ENCODE measurements at places on chromosomes 13 and 19.

- DNase-seq, result no peak
These were observed 477.1 kb upstream of the SGCG start for GRCh38 chr13:22703601-22704209.

DNA sequence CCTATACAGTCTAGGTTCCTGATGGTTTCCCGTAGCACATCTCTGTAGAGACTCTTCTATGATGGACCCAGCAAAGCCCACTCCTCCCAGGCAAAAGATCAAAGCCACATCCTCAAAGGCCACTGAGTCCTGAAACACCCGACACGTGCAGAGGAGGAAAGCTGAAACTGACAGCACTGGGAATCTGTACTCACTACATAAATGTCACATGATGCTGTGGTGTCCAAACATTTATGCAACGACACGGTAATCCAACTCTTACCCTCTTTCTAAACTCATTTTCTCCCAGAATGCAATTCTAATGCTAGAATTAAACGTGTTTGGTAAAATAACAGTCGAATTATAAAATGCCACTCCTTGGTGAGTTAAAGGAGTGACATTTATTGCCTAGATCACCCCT is 7.0 kb upstream of the ZNF441 start:
- DNase-seq, result no peak

DNA sequence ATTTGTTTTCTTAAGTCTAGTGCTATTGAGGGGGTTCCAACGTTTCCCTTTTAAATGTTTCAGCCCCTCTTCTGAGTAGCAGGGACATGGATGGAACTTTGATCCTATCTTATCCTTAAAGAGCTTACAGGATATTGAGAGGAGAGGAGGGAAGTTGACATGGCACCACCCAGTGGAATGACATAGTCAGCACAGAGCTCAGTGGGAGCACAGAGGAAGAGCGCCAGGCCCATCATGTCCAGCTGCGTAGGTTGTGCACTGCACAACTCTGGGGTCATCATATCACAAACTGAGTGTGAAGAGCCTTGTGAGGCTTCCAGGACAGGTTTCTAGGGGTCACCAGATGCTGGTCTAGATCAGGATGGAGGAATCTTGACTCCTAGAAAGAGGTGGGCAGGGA is 4.6 kb upstream of the CDC42EP5 start:
- no peak for DNase-seq

GRCh38 chr13:90375851-90376250 is 971.6 kb upstream of the MIR17HG start:
- no peak for DNase-seq
